ENCODE measurements at places on chromosomes 12 and 14. TPM values are rescaled to one million over a fixed set of nuclear protein-coding genes. Genes with fewer than 3 reads are reported as not detected.

DNA sequence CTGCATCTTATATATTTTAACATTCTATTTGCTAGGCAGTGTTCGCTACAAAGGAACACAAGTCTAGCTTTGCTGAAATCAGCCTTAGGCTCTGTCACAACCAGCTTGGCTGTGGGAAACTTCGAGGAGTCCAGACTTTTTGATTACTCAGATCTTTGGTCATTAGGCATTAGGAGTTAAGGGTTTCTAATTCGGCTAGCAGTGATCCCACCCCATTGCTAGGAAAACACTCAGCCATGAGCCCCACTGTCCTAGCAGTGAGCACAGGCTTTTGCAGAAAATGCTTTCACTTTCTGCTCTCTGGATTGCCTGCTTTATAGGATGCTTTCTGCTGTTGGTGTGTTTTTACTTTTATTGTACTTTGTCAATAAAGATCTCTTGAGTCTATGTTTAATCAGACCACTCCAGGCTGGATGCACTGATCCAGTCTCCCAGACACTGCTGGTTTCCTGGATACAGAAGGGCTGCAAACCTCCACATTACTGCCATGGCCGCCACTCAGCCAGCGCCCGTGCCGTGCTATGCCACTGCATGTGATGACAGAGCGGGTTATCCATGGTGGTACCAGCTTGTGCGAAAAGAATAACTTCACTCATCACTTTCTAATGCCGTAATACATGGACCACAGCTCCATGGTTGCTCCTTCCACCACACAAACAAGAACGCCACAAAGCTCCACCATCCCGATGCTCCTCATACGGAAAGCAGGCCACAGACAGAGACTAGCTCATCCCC lies 41.0 kb upstream of the PYGL start:
- no peaks in the 10 kb centered on the region for H3K36me3 ChIP-seq
- H3K4me3 ChIP-seq: no peak overlapping the region
- no peak for DNase-seq
- H3K27ac ChIP-seq: no peak overlapping the region

GRCh38 chr12:23585156-23585781 lies 364.2 kb downstream of the SOX5 start:
- DNase-seq: no peak
- H3K27ac ChIP-seq: no peak overlapping the region

DNA sequence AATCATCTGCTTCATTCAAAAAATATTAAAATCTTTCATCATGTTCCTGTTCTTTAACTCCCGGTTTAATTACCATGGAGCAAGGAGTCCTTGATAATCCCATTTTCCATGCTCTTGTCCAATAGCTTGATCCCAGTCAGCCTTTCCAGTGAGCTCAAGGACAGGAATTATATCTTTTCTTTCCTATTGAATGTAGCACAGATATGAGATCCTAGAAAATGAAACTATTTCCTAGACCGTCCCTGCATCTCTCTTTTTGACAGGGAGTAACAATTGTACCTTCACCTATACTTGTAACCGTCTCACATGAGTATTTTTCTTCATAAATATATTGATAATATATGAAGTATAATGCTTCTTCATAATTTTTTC lies 35.6 kb downstream of the PIK3C2G start:
- no peaks in the 10 kb centered on the region for H3K4me1 ChIP-seq
- H3K27ac ChIP-seq: no peak overlapping the region
- no peaks in the 10 kb centered on the region for H3K36me3 ChIP-seq
- no peaks in the 10 kb centered on the region for H3K27me3 ChIP-seq
- no peak for DNase-seq

- H3K36me3 ChIP-seq: no peaks in the 10 kb centered on the region
- DNase-seq: no peak
- no peaks in the 10 kb centered on the region for H3K27me3 ChIP-seq
- H3K4me3 ChIP-seq: no peak overlapping the region
- no peak overlapping the region for H3K27ac ChIP-seq
- no peaks in the 10 kb centered on the region for H3K4me1 ChIP-seq
Observed at GRCh38 chr12:111160350-111161241, 208.3 kb downstream of the PHETA1 start.

GRCh38 chr14:91303091-91303923 lies 58.8 kb upstream of the GPR68 start:
- H3K27ac ChIP-seq: no peak overlapping the region
- H3K4me1 ChIP-seq: no peaks in the 10 kb centered on the region
- peak; percentile 50 for DNase-seq
- H3K27me3 ChIP-seq: no peaks in the 10 kb centered on the region

DNA sequence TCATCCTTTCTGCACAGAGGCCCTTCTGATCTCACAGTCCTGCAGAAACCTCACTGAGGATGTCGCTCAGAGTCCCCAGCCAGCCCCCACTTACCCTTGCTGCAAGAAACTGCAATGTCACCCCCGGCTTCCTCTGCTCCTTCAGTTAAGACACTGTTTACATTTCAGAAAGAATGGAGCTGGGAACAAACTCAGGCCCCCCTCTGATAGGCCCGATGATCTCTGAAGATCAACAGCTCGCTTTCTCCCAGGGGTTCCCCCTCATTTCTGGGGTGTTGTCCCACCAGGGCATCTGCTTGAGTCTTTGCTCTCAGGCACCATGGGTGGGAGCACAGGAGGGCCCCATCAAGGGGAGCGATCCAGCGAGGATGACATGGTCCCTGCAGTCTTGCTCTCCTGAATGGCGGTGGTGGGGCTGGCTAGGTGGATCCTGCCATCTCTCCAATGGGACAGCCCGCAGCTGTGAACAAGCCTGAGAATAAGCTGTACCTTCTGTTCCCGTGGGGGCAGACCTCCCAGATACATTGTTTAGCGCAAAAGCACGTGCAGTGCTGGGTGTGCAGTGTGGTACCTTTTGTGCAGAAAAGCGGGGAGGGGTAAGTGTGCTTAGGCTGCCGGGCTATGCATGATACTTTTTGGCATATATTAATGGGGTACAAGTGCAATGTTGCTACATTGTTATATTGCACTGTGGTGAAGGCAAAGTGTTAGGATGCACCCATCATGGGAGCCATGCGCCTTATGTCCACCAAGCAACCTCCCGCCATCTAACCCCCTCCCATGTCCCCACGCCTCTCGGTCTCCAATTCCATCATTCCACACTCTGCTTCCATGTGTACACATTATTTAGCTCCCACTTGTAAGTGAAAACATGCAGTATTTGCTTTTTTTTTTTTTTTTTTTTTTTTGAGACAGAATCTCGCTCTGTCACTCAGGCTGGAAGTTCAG lies 6.7 kb upstream of the NCOR2 start:
- peak overlapping the region; percentile 32 for H3K27ac ChIP-seq
- H3K4me1 ChIP-seq: peaks cover 10% of the 10 kb centered on the region
- no peak for DNase-seq
- H3K4me3 ChIP-seq: no peak overlapping the region
- no peaks in the 10 kb centered on the region for H3K36me3 ChIP-seq

GRCh38 chr12:55631733-55632132 lies 5.0 kb upstream of the OR10P1 start:
- no peak overlapping the region for H3K4me3 ChIP-seq
- no peaks in the 10 kb centered on the region for H3K36me3 ChIP-seq
- no peaks in the 10 kb centered on the region for H3K4me1 ChIP-seq
- H3K27me3 ChIP-seq: no peaks in the 10 kb centered on the region
- no peak for DNase-seq
- H3K27ac ChIP-seq: no peak overlapping the region

DNA sequence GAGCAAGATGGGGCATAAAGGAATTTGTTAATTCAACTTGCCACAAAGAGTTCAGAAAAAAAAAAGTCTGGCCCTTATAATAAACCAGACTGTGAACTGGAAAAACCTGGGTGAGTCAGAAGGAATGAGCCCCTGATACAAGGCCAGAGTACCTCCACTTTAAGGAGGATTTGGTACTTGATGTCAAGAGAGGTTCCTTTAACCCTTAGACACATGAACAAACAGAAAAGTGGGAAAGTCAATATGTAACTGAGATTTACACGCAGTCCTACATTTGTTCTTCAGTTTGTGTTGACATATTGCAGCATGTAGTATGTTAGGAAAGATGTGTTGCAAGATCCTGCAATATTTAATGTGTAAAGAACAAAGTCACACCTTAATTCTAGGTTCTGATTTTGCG lies 14.2 kb upstream of the SLC38A4 start:
- no peaks in the 10 kb centered on the region for H3K4me1 ChIP-seq
- H3K36me3 ChIP-seq: no peaks in the 10 kb centered on the region
- H3K4me3 ChIP-seq: no peak overlapping the region
- H3K27me3 ChIP-seq: no peaks in the 10 kb centered on the region
- no peak for DNase-seq

DNA sequence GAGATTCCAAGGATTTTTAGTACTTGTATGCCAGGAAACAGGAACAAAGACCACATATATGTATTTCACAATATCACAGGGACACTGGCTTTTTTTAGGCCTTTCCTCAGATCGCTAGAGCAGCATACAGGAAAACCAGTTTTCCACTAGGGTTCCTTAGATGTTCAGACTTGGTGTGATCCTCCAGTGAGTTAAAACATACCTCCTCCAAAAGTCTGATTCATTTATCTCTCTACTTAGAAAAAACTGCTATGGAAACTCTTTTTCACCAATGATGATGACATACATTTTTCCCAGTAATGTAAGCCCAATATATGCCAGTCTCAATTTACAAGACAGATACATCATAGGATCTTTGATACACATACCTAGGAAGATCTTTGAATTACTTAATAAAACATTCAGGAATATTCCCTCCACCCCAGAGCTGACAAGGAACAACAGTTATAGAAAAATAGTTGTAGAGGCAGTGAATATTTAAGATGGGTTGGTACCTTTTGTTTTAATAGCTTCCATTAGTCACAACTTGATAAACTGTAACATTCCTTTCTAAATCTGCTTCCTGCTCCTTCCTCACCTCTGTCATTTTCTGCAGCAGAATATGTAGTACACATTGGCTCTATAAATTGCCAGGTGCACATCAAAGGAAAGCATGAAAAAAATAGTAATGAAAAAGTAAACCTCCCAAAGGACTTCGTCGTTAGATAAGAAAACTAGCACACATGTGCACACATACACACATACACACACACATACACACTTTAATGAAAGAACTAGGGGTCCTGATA lies 27.5 kb downstream of the BCAT1 start:
- no peaks in the 10 kb centered on the region for H3K4me1 ChIP-seq
- H3K27me3 ChIP-seq: no peaks in the 10 kb centered on the region
- peak; percentile 43 for DNase-seq

DNA sequence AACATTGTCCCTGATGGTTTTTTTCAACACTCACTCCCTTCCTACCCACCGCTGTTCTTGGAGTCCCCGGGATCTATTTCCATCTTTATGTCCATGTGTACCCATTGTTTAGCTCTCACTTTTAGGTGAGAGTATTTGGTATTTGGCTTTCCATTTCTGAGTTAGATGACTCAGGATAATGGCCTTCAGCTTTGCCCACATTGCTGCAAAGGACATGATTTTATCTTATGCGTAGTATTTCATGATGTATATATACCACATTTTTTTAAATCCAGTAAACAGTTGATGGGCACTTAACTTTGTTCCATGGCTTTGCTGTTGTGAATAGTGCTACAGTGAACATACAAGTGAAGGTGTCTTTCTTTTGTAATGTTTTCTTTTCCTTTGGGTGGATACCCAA lies 123.5 kb upstream of the KITLG start:
- H3K4me1 ChIP-seq: no peaks in the 10 kb centered on the region
- no peak for DNase-seq
- no peak overlapping the region for H3K4me3 ChIP-seq
- H3K27ac ChIP-seq: no peak overlapping the region
- no peaks in the 10 kb centered on the region for H3K27me3 ChIP-seq

DNA sequence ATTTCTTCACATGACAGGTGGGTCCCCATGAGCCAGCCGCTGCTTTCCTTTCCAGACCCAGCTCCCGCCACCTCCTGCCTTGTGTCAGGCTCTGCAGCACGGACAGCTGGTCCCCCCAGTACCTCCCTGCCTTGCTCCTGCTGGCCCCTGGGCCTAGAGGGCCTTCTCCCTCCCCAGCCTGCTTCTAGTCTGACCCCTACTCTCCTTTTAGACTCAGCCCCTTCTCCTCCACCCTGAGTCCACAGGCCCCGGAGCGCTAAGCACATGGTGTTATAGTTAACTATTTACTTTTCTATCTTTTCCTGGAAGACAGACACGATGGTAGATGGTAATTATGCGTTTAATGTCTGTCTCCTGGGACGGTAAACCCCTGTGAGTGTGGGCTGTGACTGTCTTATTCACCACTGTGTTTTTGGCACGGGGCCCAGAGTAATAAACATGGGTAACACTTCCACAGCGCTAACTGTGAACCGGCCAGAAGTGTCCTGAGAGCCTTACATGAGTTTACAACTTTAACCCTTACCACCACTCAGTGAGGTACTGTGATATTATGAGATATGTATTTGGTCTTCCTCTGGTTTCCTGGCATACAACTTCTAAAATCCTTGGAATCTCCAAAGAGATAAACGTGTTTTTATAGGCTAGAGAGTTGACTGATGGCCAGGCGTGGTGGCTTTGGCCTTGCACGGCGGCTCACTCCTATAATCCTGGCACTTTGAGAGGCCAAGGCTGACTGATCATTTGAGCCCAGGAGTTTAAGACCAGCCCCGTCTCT lies 41.2 kb downstream of the DGLUCY start:
- no peaks in the 10 kb centered on the region for H3K27me3 ChIP-seq
- no peak overlapping the region for H3K27ac ChIP-seq
- peaks cover 24% of the 10 kb centered on the region for H3K36me3 ChIP-seq
- no peaks in the 10 kb centered on the region for H3K4me1 ChIP-seq
- no peak overlapping the region for H3K4me3 ChIP-seq

DNA sequence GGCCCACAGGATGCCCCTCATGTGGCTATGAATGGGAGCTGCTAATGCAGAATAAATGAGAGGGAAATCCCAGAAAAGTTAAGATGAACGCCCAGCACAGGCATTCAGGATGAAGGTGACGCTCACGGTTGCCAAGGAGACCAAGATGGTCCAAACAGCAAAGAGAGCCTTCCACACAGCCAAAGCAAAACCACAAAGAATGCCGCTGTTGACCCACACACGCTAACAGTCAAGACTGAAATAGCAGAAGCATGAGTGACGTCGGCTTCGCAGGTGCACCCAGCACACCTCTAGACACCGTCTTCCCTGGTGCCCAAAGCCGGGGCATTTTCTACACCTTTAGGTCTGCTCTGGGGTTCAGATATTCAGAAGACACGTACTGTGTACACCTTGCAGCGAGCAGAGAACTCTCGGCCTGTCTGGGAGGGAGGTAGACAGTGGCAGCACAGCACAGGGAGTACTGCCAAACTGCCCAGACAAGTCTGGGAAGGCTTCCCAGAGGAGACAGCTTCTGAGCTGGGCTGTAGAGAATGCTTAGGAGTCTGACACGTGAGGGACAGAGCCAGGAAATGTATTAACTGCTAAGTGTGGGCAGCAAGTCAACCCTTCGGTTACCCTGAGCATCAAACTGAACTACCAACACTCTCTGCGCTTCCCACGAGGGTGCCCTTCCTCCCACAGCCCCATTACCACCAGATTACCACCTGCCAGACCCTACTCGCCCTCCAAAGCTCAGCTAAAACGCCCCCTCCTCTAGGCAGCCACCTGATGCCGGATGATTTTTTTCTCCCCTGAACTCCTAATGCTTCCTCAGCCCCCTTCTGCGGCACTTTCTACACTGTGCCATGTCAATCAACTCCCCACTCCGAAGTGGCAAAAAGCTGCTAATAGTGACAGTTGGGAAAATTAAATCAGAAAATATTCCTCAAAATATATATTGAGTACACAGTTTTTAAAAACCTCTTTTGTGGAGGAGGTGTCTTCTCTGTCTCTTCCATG lies 50.1 kb downstream of the CCDC88C start:
- peaks cover 36% of the 10 kb centered on the region for H3K4me1 ChIP-seq
- H3K36me3 ChIP-seq: no peaks in the 10 kb centered on the region
- no peak for DNase-seq
- peak overlapping the region; percentile 75 for H3K27ac ChIP-seq

CMA1 gene
- 0.96 TPM for polyA plus RNA-seq

CLEC4A gene
- 9.2 TPM for polyA plus RNA-seq

JDP2 gene
- polyA plus RNA-seq: 13.4 TPM

FGF6 gene
- polyA plus RNA-seq: not detected

KIF26A gene
- 1.7 TPM for polyA plus RNA-seq
